ENCODE measurements at places on chromosomes 3 and 15. TPM values are rescaled to one million over a fixed set of nuclear protein-coding genes. Genes with fewer than 3 reads are reported as not detected.

The MRPS25 gene
- 34.0 TPM for total RNA-seq

The VGLL3 gene
- total RNA-seq: 0.33 TPM

The C3orf62 gene
- 1.5 TPM for total RNA-seq

The SLC35G2 gene
- 28.8 TPM for total RNA-seq

The SSUH2 gene
- not detected for total RNA-seq

The UBA7 gene
- total RNA-seq: 58.5 TPM

The CRABP1 gene
- not detected for total RNA-seq

The HMG20A gene
- total RNA-seq: 49.0 TPM

The FANCD2 gene
- 37.2 TPM for total RNA-seq

The ENTPD3 gene
- total RNA-seq: 0.09 TPM

The JMJD7 gene
- total RNA-seq: 5.3 TPM

The HEG1 gene
- total RNA-seq: 103 TPM

The MLF1 gene
- 7.1 TPM for total RNA-seq
